CD4-positive, alpha-beta T cell treated with Interleukin-21 for 1 hour (primary cell): ENCODE measurements at places on chromosomes 2 and 18.

DNA sequence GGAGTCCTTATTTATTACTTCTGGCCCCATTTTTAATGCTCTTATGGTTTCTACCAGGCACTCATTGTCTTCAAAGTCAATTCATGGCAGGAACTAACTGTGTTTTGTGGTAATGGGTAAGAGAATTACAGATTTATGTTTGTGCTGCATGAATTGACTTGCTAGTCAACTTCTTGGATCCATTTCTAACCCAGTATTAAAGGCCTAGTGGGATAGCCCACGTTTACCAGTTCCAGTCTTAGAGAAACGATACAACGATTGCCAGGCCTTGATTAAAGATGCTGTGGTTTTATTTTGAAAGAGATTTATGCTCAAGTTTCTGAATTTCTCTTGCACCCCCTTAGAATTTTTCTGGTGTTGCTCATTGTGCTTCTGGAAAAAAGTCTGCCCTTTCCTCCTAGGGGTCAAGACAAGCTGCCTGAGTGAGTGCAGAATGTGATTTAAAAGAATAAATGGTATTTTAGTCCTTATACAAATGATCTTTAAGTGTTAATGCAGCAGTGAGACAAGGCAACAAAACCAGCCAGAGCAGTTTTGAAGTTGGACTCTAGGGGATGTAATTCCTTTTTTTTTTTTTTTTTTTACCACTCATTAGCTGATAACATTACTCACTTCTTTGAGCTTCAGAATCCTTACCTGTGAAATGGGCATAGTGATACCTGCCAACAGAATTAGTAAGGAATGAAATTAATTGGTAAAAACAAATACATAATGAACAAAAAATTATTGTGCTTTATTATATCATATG is 101.5 kb downstream of the ARHGAP15 start:
- DNase-seq = no peak

DNA sequence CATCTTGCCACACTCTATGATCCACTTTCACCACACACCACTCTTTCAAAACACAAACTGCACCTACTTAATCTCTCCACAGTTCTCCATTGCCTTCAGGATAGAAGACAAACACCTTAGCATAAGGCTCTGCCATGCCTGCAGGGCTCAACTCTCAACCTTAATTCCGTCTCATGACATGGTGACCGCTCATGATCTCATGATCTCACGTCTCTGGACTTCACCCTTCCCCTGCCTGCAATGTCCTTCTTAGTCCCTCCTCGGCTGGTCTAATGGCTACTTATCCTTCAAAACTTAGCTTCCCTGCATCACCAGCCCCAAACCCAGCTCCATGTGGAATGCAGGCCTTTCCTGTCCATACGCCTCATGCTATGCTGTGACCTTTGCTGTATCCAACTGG is 85.3 kb downstream of the ACVR1 start:
- no peak for DNase-seq

GRCh38 chr2:35503311-35503710 is 852.3 kb upstream of the CRIM1 start:
- DNase-seq = no peak

GRCh38 chr2:207996848-207997247 is 28.5 kb downstream of the PLEKHM3 start:
- DNase-seq = no peak

GRCh38 chr2:15325296-15325695 is 235.8 kb downstream of the NBAS start:
- DNase-seq = no peak

DNA sequence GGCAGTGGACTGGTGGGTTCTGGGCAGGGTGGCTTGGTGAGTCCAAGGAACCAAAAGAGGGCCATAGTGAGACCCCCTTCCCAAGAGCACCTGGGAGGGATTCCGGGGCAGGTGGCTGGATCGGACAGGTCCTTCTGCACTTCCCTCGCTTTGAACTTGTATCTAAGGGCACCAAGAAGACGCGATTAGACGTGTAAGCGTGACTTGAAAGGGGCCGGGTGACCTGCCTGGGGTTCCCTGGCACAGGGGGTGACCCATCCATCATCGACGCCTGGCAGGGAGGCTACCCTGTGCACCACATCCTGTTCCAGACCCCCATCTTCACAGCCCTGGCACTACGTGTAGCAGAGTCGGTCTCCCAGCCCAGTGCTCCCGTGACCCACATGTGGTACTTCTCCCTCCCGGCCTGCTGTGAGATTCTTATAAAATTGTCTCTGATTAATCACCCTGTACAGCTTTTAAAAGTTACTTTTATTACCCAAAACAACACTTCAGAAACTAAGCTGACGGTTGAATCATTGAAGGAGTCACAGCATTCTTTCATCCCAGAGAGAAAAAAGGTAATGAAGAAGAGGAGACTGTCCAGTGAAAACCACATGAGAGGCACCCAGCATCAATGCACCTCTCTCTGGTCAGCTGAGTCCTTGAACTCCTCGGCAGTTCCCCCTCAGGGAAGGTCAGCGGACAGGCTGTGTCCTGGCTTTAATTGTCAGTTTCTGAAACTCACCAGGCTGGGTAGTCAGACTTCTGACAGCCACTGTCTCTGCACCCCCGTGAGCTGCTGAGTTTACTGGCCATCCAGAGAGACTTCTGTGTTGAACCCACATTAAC is 13.0 kb downstream of the SH3BP4 start:
- DNase-seq = no peak

- DNase-seq = no peak
Observed at GRCh38 chr2:236505041-236505440, 64.6 kb upstream of the ACKR3 start.

GRCh38 chr2:40658941-40659340 is 207.1 kb upstream of the SLC8A1 start:
- no peak for DNase-seq
